Lung (tissue), 17 donors: ENCODE measurements at places on chromosomes 5 and 9.

DNA sequence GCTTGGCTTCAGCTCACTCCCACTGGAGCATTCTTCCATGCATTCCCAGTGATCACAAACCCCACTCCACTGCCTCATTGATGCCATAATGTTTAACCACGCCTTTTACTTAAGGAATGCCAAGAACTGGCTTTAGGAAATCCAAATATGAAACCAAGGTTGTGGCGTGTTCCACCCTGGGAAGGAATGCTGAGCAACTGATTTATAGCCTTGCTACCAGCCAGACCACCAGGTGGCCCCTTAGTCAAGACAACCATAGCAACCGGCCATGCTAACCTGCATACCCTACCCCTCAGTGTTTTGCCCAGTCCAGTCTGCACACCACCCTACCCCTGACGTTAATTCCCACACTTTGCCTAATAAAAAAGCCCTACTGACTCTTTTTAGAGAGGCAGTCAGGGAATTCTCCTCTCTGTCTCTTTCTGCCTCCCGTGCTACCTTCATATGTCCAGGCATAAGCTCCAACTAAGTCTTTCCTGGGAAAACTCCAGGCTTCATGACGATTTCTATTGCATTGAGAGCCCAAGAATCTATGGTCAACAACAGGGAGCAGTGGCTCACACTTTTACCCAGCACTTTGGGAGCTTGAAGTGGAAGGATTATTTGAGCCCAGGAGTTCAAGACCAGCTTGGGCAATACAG, 27.0 kb upstream of the PRRC2B start:
- no peak overlapping the region for H3K27ac ChIP-seq
- H3K4me3 ChIP-seq, result no peak overlapping the region
- no peaks in the 10 kb centered on the region for H3K36me3 ChIP-seq
- H3K27me3 ChIP-seq, result no peaks in the 10 kb centered on the region
- peak; percentile 66 for DNase-seq

GRCh38 chr9:121204121-121204520, 2.5 kb upstream of the RAB14 start:
- no peak for DNase-seq
- H3K4me1 ChIP-seq, result peaks cover 12% of the 10 kb centered on the region
- H3K4me3 ChIP-seq, result no peak overlapping the region

- H3K27ac ChIP-seq, result no peak overlapping the region
- DNase-seq, result no peak
- no peak overlapping the region for H3K4me3 ChIP-seq
Measured at GRCh38 chr5:76681287-76681686, 34.6 kb upstream of the F2R start.

DNA sequence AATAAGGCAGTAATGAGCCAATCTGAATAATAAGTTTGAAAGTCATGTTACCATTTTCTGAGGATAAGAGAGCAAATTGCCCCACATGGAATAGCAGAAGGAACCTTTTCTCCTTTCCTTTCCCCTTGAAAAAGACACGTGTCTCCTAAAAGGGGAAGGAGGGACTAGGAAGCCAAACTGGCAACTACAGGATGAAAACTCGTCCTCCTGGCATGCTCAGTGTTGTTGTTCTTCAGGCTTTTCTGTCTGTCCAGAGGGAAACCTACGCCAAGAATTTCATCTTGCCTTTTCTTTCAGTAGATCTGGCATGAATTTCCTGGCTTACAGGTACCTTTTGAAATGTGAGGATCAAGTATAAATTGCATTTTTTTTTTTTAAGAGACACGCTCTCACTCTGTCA, 355.9 kb upstream of the TLE4 start:
- no peaks in the 10 kb centered on the region for H3K36me3 ChIP-seq
- DNase-seq, result no peak
- no peaks in the 10 kb centered on the region for H3K27me3 ChIP-seq
- no peaks in the 10 kb centered on the region for H3K4me1 ChIP-seq
- no peak overlapping the region for H3K27ac ChIP-seq
- no peak overlapping the region for H3K4me3 ChIP-seq

- H3K36me3 ChIP-seq, result no peaks in the 10 kb centered on the region
- no peaks in the 10 kb centered on the region for H3K27me3 ChIP-seq
- H3K4me3 ChIP-seq, result no peak overlapping the region
- H3K4me1 ChIP-seq, result no peaks in the 10 kb centered on the region
Measured at GRCh38 chr5:29889051-29889450, 1304.4 kb upstream of the CDH6 start.

DNA sequence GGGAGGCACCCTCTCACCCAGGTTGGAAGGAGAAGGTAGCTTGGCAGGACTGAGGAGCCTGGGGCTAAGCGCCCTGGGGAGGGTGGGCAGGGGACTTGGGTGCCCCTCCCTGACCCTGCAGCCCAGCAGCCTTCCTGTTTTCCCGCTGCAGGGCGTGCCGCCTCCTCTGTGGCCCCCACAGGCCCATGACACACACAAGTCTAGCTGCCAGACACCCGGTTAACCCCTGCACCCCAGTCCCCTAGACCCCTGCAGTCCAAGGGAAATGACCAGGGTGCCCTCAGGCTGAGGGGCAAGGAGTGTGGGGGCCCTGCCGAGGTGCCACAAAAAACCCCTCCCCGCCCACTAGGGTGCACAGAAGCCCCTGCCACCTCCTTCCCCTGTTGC, 33.0 kb downstream of the GOLGA2 start:
- no peak overlapping the region for H3K27ac ChIP-seq
- peaks cover 7% of the 10 kb centered on the region for H3K4me1 ChIP-seq
- no peaks in the 10 kb centered on the region for H3K36me3 ChIP-seq

DNA sequence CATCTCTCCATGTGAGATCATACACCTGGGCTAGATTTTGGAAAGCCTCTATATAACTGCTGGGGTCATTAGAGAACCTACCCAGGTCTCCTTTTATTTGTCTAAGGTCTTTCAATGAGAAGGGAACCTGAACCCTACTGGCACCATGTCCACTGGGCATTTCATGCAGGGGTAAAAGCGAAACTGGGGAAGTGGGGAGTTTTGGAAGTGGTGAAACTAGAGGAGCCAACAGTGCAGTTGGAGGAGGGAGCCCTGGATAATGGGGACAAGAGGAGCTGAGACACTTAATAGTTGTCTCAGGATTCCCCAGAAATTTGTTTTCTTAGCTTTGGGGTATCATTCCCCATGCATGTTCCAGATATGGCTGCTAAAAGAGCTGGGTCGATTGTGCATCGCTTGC, 169.0 kb upstream of the NREP start:
- H3K4me1 ChIP-seq, result no peaks in the 10 kb centered on the region
- H3K27ac ChIP-seq, result no peak overlapping the region
- no peaks in the 10 kb centered on the region for H3K36me3 ChIP-seq
- DNase-seq, result no peak
- no peak overlapping the region for H3K4me3 ChIP-seq

- no peaks in the 10 kb centered on the region for H3K27me3 ChIP-seq
- H3K36me3 ChIP-seq, result no peaks in the 10 kb centered on the region
- H3K4me3 ChIP-seq, result no peak overlapping the region
- DNase-seq, result no peak
- H3K4me1 ChIP-seq, result no peaks in the 10 kb centered on the region
Measured at GRCh38 chr5:75952291-75952690, 130.9 kb upstream of the SV2C start.

- H3K36me3 ChIP-seq, result no peaks in the 10 kb centered on the region
- no peak overlapping the region for H3K27ac ChIP-seq
- H3K27me3 ChIP-seq, result no peaks in the 10 kb centered on the region
- no peak overlapping the region for H3K4me3 ChIP-seq
- H3K4me1 ChIP-seq, result peaks cover 1% of the 10 kb centered on the region
- DNase-seq, result no peak
Measured at GRCh38 chr5:147481376-147481775, 28.5 kb downstream of the DPYSL3 start.

GRCh38 chr9:89160806-89161205, 17.8 kb downstream of the SHC3 start:
- H3K4me3 ChIP-seq, result no peak overlapping the region
- DNase-seq, result no peak
- no peaks in the 10 kb centered on the region for H3K27me3 ChIP-seq
- H3K4me1 ChIP-seq, result no peaks in the 10 kb centered on the region

- H3K27me3 ChIP-seq, result no peaks in the 10 kb centered on the region
- H3K36me3 ChIP-seq, result no peaks in the 10 kb centered on the region
- H3K4me1 ChIP-seq, result peaks cover 35% of the 10 kb centered on the region
- DNase-seq, result peak; percentile 14
- no peak overlapping the region for H3K4me3 ChIP-seq
- H3K27ac ChIP-seq, result no peak overlapping the region
Measured at GRCh38 chr5:113170707-113171106, 194.1 kb downstream of the DCP2 start.

GRCh38 chr5:134479839-134480238, 45.6 kb upstream of the JADE2 start:
- DNase-seq, result no peak
- H3K27ac ChIP-seq, result no peak overlapping the region
- no peak overlapping the region for H3K4me3 ChIP-seq
- no peaks in the 10 kb centered on the region for H3K4me1 ChIP-seq
- H3K36me3 ChIP-seq, result no peaks in the 10 kb centered on the region

- H3K27me3 ChIP-seq, result no peaks in the 10 kb centered on the region
- H3K4me1 ChIP-seq, result no peaks in the 10 kb centered on the region
Measured at GRCh38 chr5:14998491-14998890, 126.9 kb upstream of the ANKH start.

DNA sequence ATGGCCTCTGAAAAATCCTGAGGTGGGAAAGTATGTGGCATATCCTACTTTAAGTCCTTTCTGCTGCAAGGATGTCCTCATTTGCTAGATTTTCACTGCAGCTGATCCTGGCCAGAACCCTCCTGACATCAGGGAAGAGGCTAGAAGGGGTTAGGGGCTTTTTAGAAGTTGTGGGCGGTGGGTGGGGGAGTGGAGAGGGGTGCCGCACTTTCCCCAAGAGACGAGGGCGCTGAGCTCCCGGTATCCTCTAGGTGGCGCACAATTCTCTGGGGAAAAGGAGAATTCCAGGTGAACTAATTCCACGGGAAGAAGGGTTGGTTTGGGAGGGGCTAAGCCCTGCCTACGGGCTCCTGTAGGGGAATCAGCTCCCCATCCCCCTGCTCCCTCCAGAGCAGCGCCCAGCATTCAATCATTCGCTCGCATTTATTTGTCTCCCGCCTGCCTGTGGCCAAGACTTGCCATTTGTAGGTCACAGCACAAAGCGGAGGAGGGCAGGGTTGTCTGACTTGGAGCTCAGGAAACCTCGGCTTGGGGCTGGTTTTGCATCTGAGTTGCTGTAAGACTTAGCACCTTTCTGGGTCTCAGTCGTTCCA, 42.9 kb upstream of the HAND1 start:
- peaks cover 6% of the 10 kb centered on the region for H3K27me3 ChIP-seq
- H3K4me3 ChIP-seq, result no peak overlapping the region
- no peak overlapping the region for H3K27ac ChIP-seq
- H3K4me1 ChIP-seq, result no peaks in the 10 kb centered on the region

GRCh38 chr9:9214066-9214465, 1398.7 kb downstream of the PTPRD start:
- H3K4me3 ChIP-seq, result no peak overlapping the region
- no peak overlapping the region for H3K27ac ChIP-seq
- H3K4me1 ChIP-seq, result no peaks in the 10 kb centered on the region
- DNase-seq, result peak; percentile 29

GRCh38 chr5:87020099-87020934, 247.4 kb upstream of the RASA1 start:
- H3K4me3 ChIP-seq, result no peak overlapping the region
- no peaks in the 10 kb centered on the region for H3K27me3 ChIP-seq
- no peak overlapping the region for H3K27ac ChIP-seq
- peaks cover 11% of the 10 kb centered on the region for H3K4me1 ChIP-seq

DNA sequence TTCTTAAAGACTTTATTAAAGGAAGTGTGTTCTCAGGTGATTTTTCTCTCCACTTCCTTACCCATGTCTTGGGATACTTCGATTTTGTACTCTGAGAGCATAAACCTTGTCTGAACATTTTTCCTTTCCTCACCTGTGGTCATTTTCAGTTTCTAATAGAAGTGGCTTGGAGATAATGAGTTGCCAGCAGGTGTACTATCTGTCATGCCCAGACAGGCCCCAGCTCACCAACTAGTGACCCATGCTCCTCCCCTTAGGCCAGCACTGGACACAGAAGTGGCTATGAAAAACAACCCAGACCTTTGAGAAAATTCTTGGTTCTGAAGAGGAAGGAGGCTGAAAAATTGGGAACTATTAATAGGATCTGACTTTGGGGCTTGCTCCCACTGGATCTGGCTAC, 49.2 kb upstream of the SMIM32 start:
- no peak overlapping the region for H3K4me3 ChIP-seq
- no peak overlapping the region for H3K27ac ChIP-seq
- H3K27me3 ChIP-seq, result peaks cover 7% of the 10 kb centered on the region

- H3K27me3 ChIP-seq, result no peaks in the 10 kb centered on the region
- H3K27ac ChIP-seq, result no peak overlapping the region
- no peak overlapping the region for H3K4me3 ChIP-seq
- H3K36me3 ChIP-seq, result no peaks in the 10 kb centered on the region
- H3K4me1 ChIP-seq, result peaks cover 13% of the 10 kb centered on the region
Measured at GRCh38 chr9:115972843-115973595, 180.6 kb upstream of the PAPPA start.

DNA sequence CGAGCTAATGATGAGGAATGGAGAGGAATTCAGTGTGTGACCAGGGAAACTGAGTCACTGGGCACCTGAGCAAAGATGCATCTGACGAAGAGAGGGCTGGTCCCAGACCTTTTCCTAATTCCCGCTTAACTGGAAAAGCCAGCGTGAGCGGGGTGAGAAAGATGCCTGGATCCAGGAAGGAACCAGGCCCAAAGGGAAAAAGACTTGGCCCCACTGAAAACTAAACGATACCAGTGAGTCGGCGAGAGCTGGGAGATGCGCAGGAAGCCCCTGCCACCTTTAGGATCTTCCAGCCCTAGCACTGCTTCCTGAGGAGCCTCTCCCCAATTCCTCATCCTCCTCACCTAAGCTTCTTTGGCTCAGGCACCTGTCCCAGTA, 499 bp upstream of the FCHSD1 start:
- peaks cover 13% of the 10 kb centered on the region for H3K4me1 ChIP-seq
- H3K36me3 ChIP-seq, result peaks cover 4% of the 10 kb centered on the region
- no peak overlapping the region for H3K27ac ChIP-seq
- H3K4me3 ChIP-seq, result no peak overlapping the region
- no peak for DNase-seq

DNA sequence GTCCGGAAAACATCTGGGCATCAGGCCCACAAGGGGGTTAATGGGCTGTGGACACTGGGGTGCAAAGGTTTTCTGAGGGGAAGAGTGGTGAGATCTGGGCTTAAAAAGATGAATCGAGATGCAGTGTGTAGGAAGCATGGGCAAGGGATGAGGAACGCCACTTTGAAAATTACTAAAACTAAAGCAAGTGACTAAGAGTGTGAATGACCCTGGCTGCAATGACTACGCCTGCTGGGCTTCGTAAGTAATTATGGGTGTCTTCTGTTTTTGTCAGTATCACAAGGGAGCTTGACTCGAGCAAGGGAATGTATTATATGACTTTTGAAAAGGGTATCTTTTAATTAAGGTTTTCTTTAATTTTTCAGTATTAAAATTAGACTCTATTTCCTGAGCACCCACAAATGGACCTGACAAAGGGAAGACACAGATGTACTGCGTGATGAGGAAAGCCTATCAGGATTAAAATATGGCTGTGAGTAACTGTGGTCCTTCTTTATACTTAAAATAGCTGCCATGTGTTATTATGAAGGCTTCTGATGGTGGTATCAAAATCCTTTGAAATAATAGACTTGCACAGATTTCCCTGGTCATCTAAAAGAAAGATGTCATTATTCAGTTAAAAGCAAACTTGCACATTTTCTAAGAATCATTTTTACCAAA, 4.2 kb downstream of the CTXN3 start:
- H3K4me3 ChIP-seq, result no peak overlapping the region
- no peaks in the 10 kb centered on the region for H3K36me3 ChIP-seq
- DNase-seq, result no peak
- H3K4me1 ChIP-seq, result no peaks in the 10 kb centered on the region
- no peaks in the 10 kb centered on the region for H3K27me3 ChIP-seq
- no peak overlapping the region for H3K27ac ChIP-seq
